Panc1 (cell line): ENCODE measurements at places on chromosomes 7 and 10. TPM values are rescaled to one million over a fixed set of nuclear protein-coding genes. Genes with fewer than 3 reads are reported as not detected.

DNA sequence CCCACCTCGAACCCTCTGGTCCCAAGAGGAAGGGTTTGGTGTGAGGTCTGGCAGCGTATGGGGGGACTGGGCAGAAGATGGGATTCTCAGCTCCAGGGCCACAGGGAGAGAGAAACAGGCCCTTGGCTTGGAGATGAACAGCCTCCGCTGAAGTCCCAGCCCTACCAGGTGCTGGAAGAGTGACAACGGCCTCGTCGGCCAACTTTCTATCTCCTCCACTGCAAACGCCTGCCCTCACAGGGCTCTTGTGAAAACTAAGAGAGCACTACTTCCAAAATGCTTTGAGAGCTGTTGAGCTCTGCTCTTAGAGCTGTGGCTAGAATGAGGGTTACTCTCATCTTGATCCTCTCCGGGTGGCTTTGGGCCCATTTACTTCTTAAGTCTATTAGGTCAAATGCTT is 63.5 kb downstream of the AFAP1L2 start:
- no peak for DNase-seq

DNA sequence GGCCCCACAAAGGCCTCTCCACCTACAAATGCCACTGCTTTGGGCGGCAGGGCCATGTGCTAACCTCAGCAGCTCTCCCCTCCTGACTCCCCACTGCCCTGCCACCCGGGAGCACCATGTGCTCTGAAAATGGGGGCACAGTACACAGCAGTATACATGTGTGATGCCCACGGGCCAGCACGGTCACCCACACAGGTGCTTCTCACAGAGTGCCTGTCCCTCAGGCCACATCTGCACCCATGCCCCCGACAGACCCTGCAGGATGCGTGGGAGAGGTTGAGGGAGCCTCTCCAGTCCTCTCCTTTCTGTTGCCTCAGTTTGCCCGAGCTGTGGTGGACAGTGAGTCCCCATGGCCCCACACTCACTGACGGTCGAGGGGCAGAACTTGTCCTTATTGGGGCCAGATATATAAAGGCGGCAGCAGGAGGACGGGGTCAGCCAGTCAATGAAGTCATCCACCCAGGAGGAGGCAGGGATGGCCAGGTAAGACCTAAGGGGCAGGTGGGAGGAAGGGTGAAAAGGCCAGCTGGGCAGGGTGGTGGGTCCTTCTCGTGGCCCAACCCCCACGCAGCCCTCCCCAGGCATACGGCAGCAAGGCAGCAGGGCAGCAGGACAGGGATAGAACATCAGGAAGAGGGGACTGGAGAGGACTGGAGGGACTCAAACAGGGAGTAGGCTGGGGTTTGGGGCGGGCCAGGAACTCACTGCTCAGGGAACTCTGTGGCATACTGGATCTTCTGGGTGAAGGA is 19.6 kb downstream of the NPC1L1 start:
- DNase-seq, result no peak

DNA sequence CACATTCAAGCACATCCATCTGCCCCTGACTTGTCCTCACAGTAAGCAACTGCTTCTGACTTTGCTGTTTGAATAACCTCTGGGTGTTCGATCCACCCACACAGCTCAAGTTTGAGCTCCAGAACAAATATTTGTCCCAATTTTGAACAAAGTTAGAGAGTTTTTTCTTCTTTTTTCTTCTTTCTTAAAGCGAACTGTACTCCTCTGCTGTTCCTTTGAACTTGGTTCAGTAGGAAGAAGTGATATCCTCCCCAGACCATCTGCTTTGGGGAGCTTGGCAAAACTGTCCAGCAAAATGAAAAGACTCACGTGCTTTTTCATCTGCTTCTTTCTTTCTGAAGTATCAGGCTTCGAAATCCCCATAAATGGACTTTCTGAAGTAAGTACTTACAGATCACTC is at the start of gene ITIH2:
TSS of gene ITIH2 (plus strand) at position 177 of the 400 bp plus-strand sequence. CDS start at position 296, 119 bp downstream.
- DNase-seq, result no peak

NXPH1 gene
- total RNA-seq, result not detected

DNA sequence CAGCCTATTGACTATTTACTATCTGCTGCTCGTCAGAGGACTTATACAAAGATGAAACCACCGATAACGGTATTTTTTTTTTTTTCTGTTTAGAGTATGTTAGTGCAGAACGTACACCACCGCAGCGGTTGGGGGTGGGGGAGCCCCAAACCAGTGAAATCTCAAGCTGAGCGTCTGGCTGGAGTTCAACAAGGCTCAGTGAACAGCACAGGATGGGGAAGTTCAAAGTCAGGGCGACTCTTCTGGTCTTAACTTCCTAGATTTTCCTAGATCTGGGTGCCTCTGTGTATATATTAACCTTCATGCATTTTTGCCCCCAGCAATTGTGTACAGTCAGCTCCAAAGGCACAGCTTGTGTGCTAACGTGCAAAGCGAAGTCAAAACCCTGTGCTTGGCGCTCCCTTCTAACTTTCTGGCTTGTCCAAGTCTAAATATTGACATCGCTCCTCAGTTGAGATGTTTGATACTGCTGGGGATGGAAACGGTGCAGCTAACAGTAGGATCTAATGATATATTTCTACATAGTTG is 1.1 kb downstream of the RHOBTB1 start:
- DNase-seq, result no peak

DNA sequence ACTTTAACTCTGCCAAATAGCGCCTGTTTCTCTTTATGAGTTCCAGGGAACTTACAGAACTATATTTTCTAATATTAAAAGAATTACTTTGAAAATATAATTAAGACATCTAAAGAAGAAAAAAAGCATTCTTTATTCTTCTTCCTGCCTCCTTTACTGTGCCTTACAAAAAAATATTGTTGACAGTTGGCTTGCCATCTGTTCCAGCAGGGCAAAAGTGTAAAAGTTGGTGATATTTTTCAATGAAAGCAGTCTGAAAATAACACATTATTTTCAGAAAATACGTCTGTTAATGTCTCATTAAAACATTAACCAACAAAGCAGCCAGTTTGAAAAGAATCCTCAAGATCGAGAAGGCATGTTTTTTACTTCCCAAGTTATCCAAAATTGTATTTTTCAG is 1032.2 kb upstream of the LRRTM3 start:
- no peak for DNase-seq

GRCh38 chr10:33209802-33210201 is 124.7 kb downstream of the NRP1 start:
- DNase-seq, result no peak

DNA sequence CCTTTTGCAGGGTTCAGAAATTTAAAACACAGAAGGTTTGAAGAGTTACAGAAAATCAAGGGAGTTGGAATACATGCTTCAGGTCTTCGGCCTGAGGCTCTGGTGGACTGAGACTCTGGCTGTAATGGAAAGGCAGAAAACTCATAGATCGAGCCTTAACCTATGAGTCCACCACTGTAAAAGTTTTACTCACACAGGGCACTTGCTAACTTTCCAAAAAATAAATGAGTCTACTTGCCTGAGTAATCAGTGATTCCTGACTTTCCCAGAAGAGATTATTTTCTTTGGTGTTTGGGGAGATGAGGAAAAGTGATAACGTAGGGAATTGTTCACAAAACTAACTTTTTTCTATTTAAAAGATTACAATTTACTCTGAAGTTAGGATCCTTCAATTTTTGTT is 108.0 kb downstream of the MBL2 start:
- DNase-seq, result no peak

HOXA6 gene
- total RNA-seq, result 3.3 TPM

DNA sequence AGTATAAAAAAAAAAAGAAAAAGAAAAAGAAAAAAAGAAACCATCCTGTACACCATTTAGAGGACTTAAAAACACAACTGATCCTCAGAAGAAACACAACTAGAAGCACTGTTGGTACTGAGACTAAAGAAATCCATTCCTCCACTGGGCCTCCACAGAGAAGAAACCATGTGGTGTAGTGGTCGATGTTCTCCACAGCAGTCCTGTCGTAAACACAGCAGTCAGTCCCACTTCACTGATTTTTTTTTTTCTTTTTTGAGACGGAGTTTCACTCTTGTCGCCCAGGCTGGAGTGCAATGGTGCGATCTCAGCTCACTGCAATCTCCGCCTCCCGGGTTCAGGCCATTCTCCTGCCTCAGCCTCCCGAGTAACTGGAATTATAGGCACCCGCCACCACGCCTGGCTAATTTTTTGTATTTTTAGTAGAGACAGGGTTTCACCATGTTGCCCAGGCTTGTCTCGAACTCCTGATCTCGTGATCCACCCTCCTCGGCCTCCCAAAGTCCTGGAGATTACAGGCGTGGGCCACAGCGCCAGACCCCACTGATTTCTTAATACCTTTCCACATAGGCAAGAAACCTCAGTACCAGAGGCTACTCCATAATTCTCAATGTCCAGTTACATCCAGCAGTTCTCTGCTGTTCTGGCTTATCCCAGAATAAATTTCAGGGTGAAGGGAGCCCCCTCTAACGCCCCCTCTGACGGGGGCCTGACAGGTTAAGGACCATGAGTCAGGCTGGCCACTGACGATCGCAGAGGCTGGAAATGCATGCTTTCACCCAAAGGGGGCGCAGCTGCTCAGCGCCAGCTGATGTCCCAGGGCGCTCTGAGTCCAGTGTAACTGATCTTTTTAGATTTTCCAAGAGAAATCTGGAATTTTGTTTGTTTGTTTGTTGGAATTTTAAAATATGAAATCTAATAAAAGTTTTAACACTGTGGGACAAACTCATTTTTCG is 24.8 kb upstream of the FFAR4 start:
- DNase-seq, result no peak

LRGUK gene
- 0.23 TPM for total RNA-seq
